Stimulated activated naive CD8-positive, alpha-beta T cell treated with anti-CD3 and anti-CD28 coated beads, Interleukin-15, amount 100 ng/mL, for 72 hours (primary cell): ENCODE measurements at places on chromosomes 2 and 18.

DNA sequence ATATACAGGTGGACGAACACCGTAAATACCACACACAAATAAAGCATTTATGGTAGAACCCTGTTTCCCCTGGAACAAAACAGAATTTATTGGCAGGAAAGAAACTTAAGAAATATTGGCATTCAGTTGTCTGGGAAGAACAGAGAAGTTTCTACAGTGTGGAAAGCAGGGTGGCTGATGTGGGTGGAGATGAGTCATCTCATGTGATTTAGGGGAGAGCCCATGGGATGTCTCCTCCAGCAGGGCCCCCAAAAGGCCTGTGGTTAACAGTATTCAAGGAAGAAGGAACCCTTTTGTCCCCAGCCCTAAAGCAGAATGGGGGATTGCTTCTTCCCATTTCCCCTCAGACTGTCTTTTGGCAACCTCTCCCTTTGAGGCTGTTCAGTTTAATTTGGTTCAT lies 24.2 kb downstream of the SIX3 start:
- DNase-seq = no peak

GRCh38 chr2:104487366-104487765 lies 366.5 kb upstream of the POU3F3 start:
- no peak for DNase-seq

GRCh38 chr2:235330775-235331451 lies 162.9 kb upstream of the AGAP1 start:
- no peak for DNase-seq

DNA sequence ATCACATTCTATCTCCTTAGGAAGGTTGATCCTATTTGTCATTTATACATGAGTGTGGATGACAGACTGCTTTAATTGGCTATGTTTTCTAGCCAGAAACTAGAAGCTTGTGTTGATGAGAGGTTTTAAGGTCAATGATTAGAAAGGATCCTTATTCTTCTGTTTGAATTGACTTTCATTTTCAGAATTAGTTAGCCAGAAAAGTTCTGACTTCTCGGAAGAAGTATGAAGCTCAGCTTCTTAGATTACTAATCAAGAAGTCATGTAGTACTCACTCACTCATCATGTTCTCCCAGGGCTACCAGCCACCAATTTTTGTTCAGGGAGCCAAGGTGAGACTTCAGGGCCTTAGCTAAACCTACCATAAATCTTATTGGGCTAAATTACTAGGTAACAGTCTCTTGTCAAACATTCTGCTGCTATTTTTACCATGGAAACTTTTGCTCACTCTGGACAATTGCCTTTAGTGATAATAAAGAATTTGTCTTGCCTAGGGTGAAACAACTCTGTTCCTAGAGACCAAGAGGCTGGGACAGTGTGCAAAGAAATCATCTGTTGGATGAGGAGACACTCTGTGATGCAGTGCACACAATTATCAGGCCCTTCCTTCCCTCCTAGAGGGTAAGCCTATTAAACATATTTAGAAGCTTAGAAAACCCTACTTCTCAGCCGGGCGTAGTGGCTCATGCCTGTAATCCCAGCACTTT lies 111.6 kb upstream of the DNMT3A start:
- peak; percentile 24 for DNase-seq

DNA sequence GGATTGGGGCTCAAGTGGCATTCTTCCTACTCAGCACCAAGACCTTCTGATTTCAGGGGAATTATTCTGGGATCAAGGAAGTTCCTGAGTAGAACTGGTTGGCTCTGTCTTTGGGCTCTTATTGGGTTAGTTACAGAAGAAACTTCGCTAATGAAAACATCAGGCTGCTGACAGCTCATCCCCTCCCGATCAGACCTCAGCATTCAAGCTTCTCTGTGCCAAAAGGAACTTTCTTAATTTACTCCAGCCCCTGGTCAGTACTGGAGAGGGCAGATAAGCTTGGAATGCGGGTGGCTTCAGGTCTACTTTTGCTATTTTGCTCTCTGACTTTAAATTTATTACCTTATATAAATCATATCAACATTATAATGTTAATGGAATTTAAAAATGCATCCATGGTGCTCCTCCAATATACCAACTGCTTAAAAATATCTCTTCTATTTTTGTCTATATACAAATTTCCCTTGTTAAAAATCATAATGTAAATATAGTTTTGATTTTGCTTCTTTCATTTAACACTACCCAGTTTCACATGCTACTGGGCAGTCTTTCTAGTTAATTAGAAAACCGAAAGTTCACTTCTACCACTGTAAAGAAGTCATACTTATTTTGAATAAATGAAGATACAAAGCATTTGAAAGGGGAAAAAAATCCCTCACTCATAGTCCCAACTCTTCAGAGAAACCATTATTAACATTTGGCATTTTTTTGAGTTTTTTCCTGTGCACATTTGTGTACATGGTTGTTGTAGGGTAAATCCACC lies 34.4 kb downstream of the PCARE start:
- no peak for DNase-seq

DNA sequence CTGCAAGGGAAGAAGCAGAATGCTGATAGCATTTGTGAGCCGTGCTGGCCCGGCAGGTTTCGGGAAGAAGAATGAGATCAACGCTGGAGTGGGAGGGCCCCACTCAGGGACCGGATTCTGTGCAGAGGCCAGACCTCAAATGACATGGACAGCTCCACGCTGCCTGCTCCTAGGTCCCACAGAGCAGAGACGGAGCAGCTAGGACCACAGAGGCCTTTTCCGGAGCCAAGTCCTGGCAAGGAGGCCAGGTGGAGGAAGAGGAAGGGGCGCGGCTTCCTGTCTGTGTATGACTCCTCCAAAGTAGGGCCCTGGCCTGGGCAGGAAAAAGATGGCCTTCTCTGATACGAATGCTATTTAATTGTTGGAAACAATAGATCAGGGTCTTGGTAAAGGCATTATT lies 139.9 kb downstream of the LRRC30 start:
- DNase-seq = no peak

DNA sequence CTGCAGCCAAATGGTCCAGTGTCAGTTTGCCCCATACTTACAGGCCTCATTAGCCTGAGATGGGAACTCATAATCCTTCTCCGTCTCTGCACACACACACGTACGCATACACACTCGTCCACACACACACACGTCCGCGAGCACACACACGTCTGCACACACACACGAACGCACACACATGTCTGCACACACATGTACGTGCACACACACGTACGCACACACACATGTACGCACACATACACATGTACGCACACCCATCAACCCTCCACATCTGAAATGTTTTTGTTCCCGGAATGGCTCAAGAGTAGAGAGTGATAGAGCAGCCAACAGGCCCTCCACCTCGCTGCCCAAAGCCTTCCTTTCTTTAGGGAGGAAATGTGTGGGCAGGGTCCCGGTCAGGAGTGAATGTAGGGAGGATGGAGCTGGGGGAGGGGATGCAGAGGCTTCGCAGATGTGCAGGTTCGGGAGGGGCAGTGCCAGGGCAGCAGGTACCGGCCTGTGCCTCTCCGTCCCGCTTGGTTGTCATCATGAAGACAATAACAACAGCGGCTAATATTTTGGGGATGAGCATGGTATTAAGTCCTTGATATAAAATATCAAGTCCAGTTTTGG lies 52.7 kb downstream of the PTGR3 start:
- no peak for DNase-seq

- no peak for DNase-seq
These were observed 187.2 kb downstream of the BCL11A start for GRCh38 chr2:60366135-60366712.

GRCh38 chr2:172288603-172289002 lies 138.8 kb upstream of the ITGA6 start:
- DNase-seq = peak; percentile 33

GRCh38 chr2:55901941-55902340 lies 21.6 kb downstream of the EFEMP1 start:
- DNase-seq = no peak

DNA sequence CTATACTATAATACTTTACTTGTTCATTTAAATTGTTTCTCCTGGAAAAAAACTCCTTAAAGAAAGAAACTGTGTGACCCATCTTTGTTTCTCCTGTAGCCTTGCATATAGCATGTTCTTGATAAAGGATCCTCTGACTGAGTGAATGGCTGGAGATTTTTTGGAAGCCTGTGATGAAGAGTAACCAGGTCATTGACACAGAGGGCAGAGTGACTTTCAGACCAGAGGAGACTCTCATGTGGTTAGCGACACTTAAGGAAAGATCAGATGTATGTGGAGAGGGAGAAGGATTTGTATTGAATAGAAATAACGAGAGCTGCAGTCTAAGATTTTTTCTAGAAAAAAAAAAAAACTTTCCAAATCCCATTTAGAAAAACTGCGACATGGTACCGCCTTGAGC lies 85.5 kb downstream of the TRIM43 start:
- no peak for DNase-seq

- DNase-seq = no peak
These were observed 7.5 kb upstream of the SP3 start for GRCh38 chr2:173972636-173973035.

DNA sequence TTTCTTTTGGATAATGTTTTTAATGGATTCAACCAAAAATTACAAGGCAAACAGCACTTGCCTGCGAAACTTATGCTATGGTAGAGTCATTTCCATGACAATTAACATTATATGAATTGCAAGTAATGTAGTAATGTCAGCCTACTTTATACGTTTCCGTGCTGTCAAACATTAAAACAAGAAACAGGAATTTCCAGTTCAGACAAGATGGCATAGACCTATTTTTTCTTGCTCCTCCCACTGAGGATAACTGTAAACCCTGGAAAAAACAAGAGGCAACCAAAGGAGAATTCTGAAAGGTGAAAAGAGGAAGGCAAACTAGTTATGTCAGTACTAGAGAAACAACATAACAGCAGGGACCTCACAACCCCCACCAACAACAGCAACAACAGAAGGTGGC lies 170.7 kb downstream of the DIS3L2 start:
- no peak for DNase-seq

- no peak for DNase-seq
These were observed 50.6 kb upstream of the RMDN2 start for GRCh38 chr2:37874470-37874869.

GRCh38 chr2:103789381-103790095 lies 1027.7 kb downstream of the TMEM182 start:
- no peak for DNase-seq

GRCh38 chr2:236047886-236048540 lies 120.2 kb downstream of the GBX2 start:
- DNase-seq = no peak

DNA sequence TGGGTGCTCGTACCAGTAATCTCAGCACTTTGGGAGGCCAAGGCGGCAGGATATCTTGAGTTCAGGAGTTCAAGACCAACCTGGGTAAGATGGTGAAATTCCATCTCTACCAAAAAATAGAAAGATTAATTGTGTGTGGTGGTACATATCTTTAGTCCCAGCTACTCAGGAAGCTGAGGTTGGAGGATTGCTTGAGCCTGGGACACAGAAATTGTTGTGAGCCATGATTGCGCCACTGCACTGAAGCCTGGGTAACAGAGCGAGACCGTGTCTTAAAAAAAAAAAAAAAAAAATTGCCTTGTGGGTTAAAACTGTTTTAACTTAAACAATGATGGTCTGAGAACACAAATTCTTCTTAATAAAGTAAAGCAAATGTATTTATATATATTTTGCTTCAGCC lies 49.6 kb downstream of the ATP9B start:
- no peak for DNase-seq

GRCh38 chr2:198991431-198991830 lies 466.3 kb downstream of the SATB2 start:
- DNase-seq = no peak

DNA sequence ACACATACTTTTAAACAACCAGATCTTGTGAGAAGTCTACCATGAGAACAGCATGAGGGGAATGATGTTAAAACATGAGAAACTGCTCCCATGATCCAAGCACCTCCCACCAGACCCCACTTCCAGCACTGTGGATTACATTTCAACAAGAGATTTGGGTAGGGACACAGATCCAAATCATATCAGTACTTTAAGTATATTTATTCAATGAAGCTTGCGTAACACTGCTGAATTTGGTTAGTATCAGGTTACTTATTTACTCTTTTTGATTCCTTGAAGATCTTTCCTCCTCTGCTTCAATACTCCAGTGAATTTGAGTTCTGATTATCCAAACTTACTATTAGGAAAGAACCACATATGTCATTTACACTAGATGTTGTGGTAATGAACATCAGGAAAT lies 418.6 kb downstream of the PIK3C3 start:
- DNase-seq = no peak

DNA sequence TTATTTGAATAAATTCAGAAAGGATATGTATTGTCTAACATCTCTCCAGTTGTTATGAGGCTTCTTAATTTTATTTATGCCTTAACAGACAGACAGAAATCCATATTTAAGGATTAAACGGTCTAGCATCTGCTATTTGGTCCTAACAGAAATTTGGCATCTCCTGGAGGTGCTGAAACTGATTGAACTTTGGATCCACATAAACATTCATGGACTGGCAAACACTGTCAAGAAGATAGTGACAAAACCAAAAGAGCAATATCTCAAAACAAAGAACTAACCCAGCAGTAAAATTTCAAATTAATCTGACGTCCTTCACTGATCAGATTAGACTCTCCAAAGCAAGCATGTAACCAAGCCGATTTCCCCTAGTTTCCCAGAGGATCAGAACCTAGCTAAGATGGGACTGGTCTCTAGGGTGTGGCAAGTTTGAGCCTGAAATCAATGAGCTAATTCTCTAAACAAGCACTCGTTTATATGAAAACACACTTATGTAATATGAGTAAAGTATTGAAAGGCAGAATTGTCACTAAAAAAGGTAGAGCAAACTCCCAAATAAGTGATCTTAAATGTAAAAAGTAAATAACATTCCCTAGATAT lies 139.5 kb downstream of the NOL4 start:
- no peak for DNase-seq

DNA sequence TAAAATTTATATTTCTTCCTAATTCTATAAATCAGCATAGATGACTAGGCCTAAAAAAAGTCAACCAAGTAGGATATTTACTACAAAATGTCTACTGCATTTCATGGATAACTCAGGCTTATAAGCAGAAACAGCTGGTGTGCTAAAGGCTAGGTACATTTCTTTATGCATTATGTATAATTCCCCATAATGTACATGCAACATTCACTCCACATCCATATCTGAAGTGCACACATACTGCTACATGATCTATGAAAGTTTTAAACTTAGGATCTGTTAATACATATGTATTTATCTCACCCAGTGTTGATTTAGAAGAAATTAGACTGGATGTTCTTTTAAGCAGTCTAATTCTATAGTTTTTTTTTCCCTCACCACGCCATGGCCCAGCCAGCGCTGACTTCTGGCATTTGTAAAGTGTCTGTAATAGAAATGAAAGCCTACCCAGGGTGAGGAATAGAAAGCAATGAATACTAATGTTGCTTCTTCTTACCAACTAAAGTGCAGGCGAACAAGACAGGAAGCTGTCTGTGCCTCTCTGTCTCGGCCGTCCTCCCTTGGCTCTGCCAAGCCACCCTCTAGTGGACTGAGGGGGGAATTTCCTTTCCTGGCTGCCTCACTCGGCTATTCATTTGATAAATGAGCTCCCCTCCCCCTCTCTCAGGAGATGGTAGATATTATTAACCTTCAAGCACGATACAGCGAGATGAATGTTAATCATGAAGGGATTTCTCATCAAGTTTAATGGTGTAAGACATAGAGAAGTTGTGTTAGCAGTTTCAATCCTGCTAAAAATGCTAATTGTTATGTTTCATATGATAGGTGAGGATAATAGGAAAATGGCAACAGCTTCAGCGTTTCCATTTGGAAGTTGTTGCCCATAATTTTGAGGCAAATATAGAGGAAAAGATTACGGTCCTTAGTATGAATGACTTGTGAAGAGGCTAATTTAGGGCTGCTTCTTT lies 384.5 kb downstream of the MTX2 start:
- DNase-seq = peak; percentile 51
